Thoracic aorta (tissue), 2 donors: ENCODE measurements at places on chromosomes 7 and 10. TPM values are rescaled to one million over a fixed set of nuclear protein-coding genes. Genes with fewer than 3 reads are reported as not detected.
A peak's percentile ranks its signal among the peaks of the same experiment; 100 is the strongest.

RHOBTB1 gene
- total RNA-seq: 19.6 TPM

IDI2 gene
- total RNA-seq: not detected

PRSS37 gene
- total RNA-seq: not detected

ASB15 gene
- total RNA-seq: not detected

AKR1C4 gene
- not detected for total RNA-seq

MBL2 gene
- not detected for total RNA-seq

- peak overlapping the region; percentile 95 for H3K27ac ChIP-seq
- no peaks in the 10 kb centered on the region for H3K27me3 ChIP-seq
- no peaks in the 10 kb centered on the region for H3K36me3 ChIP-seq
- H3K4me1 ChIP-seq: peaks cover 12% of the 10 kb centered on the region
- DNase-seq: no peak
Measured at GRCh38 chr10:32981760-32982159, 23.7 kb upstream of the ITGB1 start.

- no peak overlapping the region for H3K4me3 ChIP-seq
- H3K27ac ChIP-seq: no peak overlapping the region
- H3K27me3 ChIP-seq: no peaks in the 10 kb centered on the region
- H3K36me3 ChIP-seq: no peaks in the 10 kb centered on the region
Measured at GRCh38 chr10:94602729-94603515, 57.3 kb downstream of the HELLS start.

GRCh38 chr10:83122336-83122735, 1017.0 kb upstream of the GHITM start:
- no peaks in the 10 kb centered on the region for H3K36me3 ChIP-seq
- no peak for DNase-seq
- H3K4me3 ChIP-seq: no peak overlapping the region
- H3K27ac ChIP-seq: no peak overlapping the region
- H3K27me3 ChIP-seq: no peaks in the 10 kb centered on the region

DNA sequence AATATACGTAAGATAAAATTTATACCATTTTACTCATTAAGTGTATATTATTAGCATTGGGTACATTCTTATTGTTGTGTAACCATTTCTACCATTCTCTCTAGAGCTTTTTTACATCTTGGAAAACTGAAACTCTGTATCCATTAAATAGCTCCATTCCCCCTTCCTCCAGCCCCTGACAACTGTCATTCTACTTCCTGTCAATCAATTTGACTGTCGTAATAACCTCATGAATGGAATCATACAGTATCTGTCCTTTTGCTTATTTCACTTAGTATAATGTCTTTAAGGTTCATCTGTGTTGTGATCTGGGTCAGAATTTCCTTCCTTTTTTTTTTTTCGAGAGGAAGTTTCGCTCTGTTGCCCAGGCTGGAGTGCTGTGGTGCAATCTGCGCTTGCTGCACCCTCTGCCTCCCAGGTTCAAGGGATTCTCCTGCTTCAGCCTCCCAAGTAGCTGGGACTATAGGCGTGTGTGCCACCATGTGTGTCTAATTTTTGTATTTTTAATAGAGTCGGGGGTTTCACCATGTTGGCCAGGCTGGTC, 15.6 kb downstream of the ZRANB1 start:
- H3K27me3 ChIP-seq: no peaks in the 10 kb centered on the region
- peaks cover 22% of the 10 kb centered on the region for H3K4me1 ChIP-seq
- DNase-seq: no peak

DNA sequence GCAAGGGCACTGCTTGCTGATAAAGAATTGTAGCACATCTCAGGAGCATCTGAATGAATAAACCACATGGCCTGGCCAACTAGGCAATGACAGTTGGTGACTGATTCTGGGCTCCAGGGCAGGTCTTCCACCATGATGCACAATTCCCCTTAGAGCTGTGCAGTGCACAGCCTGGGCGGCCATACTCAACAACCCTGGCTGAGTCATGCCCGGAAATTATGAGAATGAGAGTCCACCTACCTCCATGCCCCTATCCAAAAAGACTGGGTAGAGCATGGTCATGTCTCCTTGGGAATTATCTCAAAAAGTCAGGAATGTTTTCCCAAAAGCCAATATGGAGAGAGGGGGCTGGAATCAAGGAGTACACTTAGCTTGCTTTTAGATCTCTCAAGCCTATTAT, 425.6 kb downstream of the PLXNA4 start:
- no peak overlapping the region for H3K27ac ChIP-seq
- H3K36me3 ChIP-seq: no peaks in the 10 kb centered on the region
- DNase-seq: no peak
- no peaks in the 10 kb centered on the region for H3K4me1 ChIP-seq
- no peaks in the 10 kb centered on the region for H3K27me3 ChIP-seq
- H3K4me3 ChIP-seq: no peak overlapping the region

- H3K4me1 ChIP-seq: no peaks in the 10 kb centered on the region
- no peak overlapping the region for H3K4me3 ChIP-seq
- no peak for DNase-seq
- H3K27me3 ChIP-seq: no peaks in the 10 kb centered on the region
- no peaks in the 10 kb centered on the region for H3K36me3 ChIP-seq
Measured at GRCh38 chr10:4488904-4489303, 337.1 kb upstream of the AKR1E2 start.

DNA sequence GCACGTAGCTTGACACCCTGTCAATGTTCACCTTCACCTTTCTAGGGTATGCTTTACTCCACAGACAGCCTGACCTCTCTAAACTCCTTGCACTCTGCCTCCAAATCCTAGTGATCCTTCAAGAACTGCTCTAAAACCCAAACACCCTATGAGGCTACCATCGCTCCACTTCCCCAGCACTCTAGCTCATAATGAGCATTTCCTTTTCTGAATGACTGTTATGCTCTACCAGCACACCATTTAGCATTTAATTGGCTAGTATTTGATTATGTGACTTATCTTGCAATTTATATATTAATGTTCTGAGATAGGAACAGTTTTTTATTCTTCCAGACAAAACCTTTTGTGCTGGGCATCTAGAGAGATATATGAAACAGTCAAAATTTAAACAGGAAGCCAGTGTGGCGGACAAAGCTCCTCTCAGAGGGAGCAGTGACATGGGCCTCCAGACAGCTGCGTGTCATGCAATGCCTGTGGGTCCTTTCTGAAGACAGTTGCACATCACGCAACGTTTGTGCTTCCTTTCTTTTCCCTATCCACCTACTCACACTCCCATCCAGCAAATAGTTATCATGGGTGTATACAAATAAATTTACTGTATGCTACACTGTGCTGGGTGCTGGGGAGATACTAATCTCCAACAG, 86.3 kb downstream of the ALOX5 start:
- H3K36me3 ChIP-seq: peaks cover 13% of the 10 kb centered on the region
- no peak overlapping the region for H3K4me3 ChIP-seq
- no peaks in the 10 kb centered on the region for H3K4me1 ChIP-seq
- DNase-seq: no peak

- no peak overlapping the region for H3K27ac ChIP-seq
- no peaks in the 10 kb centered on the region for H3K36me3 ChIP-seq
- no peak overlapping the region for H3K4me3 ChIP-seq
- DNase-seq: no peak
Measured at GRCh38 chr7:121797657-121798452, 75.1 kb upstream of the PTPRZ1 start.

- no peaks in the 10 kb centered on the region for H3K36me3 ChIP-seq
- H3K27me3 ChIP-seq: no peaks in the 10 kb centered on the region
- H3K4me1 ChIP-seq: no peaks in the 10 kb centered on the region
- no peak overlapping the region for H3K4me3 ChIP-seq
Measured at GRCh38 chr7:80481196-80481884, 30.5 kb downstream of the GNAT3 start.

DNA sequence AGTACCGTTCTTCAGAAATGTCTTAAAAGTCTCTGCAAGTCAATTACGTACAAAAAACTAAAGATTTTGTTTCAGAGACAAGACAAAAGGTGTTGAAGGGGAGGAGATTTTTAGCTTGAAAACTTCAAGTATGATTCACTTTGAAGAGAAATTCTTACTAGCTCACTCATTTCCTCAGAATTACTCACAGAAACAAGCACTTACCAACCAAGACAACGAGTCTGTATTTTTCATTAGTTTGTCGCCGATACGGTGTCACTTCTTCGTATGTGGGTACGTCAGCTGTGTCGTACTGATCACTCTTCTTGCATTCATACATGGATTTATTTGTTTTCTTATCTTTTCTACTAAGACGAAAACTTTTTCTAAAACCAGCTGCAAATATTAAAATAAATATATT, 90.6 kb upstream of the ODAD2 start:
- no peak overlapping the region for H3K27ac ChIP-seq
- no peaks in the 10 kb centered on the region for H3K27me3 ChIP-seq
- no peak overlapping the region for H3K4me3 ChIP-seq
- DNase-seq: no peak
- H3K36me3 ChIP-seq: peaks cover 11% of the 10 kb centered on the region

DNA sequence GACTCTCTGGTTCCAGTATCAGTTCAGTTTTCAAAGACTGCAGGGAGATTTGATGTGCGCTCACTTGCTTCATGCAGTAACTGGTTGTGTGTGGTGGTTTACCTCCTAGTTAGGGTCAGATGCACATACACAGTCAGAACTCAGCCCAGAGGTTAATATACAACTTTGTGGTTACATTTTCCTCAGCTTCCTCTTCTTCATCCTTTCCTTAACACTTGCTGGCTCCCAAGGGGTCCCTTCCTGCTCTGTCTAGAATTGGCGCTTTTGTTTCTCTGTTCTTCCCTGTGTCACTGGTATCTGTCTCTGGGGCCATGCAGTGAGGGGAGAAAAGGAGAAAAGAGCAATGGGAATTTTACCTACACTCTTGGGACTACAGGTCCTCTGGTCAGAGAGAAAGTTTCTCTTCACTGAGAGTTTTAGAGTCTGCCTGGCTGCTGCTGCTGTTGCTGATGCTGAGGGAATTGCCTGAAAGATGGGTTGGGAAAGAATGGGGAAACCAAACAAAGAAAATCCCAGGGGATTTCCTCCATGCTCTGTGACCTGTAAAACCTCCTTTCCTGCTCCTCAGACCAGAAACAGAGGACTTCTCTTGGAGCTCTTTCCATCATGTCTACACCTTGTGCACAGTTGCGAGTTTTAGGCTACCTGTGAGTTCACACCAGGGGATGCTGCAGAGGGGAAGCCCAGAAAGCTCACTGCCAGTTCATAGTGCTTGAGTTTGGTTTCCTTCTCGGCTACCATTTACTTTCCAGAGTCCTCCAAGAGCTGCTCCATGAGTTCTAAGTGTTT, 74.6 kb downstream of the WDFY4 start:
- H3K36me3 ChIP-seq: no peaks in the 10 kb centered on the region
- H3K27ac ChIP-seq: no peak overlapping the region
- H3K4me3 ChIP-seq: no peak overlapping the region
- H3K4me1 ChIP-seq: peaks cover 7% of the 10 kb centered on the region

- no peak overlapping the region for H3K27ac ChIP-seq
- no peaks in the 10 kb centered on the region for H3K36me3 ChIP-seq
- DNase-seq: peak; percentile 4
- H3K27me3 ChIP-seq: no peaks in the 10 kb centered on the region
Measured at GRCh38 chr10:33661580-33662336, 327.3 kb upstream of the NRP1 start.

GRCh38 chr7:990352-990932, 7.5 kb downstream of the CYP2W1 start:
- no peaks in the 10 kb centered on the region for H3K4me1 ChIP-seq
- H3K27me3 ChIP-seq: no peaks in the 10 kb centered on the region
- no peak for DNase-seq
- H3K27ac ChIP-seq: no peak overlapping the region
- no peaks in the 10 kb centered on the region for H3K36me3 ChIP-seq
- no peak overlapping the region for H3K4me3 ChIP-seq

DNA sequence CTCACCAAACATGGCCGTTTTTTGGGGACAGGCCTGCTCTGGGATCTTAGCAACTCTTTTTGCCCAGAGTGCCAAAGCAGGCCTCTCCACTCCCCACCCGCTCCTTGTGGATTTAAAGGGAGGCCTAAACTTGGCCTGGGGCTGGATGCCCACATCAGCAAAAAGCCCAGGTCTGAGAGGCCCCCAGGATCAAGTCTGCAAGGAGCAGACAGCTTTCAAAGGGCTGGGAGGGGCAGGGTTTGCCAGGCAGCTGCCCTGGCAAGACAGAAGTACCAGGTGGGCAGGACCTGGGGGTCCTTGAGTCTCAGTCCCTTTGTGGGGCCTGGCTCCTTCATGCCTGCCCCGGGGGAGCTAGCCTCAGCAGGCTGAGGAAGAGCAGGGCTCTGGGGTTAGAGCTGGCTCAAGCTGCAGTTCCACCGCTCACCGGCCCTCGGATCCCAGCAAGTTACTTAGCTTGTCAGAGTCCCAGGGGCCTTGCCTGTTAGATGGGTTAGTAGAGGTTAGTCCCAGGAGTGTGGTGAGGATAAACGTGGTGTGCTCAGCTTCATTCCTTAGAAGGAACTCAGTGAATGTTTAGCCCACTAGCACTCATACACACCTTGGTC, 56.2 kb downstream of the ARHGAP22 start:
- no peak for DNase-seq
- no peak overlapping the region for H3K4me3 ChIP-seq
- peaks cover 3% of the 10 kb centered on the region for H3K4me1 ChIP-seq
- H3K27me3 ChIP-seq: no peaks in the 10 kb centered on the region
- H3K27ac ChIP-seq: no peak overlapping the region

GRCh38 chr10:122864901-122865300, 14.5 kb downstream of the FAM24B start:
- H3K36me3 ChIP-seq: no peaks in the 10 kb centered on the region
- H3K4me3 ChIP-seq: no peak overlapping the region
- H3K27me3 ChIP-seq: no peaks in the 10 kb centered on the region
- no peak for DNase-seq
- H3K27ac ChIP-seq: no peak overlapping the region
- no peaks in the 10 kb centered on the region for H3K4me1 ChIP-seq
